ENCODE measurements at places on chromosomes 1 and 21.

DNA sequence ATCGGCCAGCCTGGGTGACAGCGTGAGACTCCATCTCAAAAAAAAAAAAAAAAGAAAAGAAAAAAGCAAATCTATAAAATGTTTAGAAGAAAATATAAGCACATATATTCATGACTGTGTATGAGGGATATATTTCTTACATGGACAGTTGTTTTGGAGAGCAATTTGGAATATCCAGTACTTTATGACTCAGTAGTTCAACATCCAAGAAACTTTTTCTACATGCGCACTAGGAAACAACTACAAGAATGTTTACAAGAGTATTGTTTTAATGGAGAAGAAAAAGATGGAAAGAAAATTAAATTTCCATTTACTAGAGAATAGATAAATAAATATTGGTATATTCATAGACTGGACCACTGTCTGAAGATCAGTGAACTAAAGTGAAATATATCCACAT is 77.5 kb downstream of the MAST2 start:
- no peak for DNase-seq

GRCh38 chr1:211903490-211904245 is 73.1 kb upstream of the LPGAT1 start:
- no peak for DNase-seq

DNA sequence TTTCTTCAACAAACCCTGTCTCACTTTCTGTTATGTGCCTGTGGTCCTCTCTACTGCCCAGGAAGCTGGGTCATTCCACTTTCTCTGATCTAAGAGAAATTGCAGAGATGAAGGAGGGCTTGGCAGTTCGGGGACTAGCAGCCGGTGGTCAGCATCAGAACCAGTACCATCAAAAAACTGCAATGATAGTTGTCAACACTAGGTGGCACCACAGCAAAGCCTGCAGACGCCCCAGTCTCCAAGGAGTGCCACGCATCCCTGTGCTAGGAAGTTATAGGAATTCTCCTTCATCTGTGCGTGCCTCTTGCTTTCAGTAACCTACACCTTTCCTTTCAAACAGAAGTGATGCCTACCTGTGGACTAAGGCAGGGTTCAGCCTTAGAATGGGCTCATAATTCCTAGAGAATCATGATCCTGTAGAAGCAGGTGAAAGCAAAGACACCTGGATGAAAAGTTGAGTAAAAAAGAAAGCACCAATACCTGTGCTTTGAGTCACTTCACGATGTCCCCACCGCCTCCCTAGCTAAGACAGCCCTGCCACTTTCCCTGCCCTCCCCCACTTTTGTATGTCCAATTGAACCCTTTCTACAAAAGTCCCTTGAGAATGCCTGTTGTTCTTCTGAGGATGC is 129.2 kb downstream of the ADAMTS1 start:
- DNase-seq, result peak; percentile 9

- DNase-seq, result no peak
These were observed 37.1 kb downstream of the ARID4B start for GRCh38 chr1:235290740-235291502.

DNA sequence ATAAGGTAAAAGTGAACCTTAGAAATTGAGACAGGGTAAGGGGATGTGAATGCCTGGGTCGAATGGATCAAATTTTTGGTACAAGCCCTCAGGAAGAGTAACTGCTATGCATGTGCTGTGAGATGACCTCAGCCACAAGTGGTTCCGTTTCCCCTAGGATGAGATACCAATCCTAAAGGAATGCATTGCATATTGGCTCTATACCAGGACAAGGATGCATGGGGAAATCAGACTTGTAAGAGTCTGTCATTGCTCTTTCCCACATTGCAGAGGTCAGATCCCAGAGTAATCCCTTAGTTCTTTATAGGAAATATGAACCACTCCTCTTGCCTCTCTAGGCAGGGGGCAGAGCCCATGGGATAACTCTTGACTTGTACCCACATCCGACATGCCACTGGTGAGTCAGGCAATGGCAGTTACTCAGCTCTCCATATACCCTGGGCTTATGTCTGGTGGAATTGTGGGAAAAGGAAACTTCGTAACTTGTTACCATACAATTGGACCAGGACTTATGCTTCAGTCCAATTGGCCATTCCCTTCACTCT is 428.3 kb upstream of the ZRANB2 start:
- no peak for DNase-seq

GRCh38 chr1:93344886-93345632 is 648 bp upstream of the DR1 start:
- no peak for DNase-seq
